ENCODE measurements at places on chromosomes 7 and 10.

DNA sequence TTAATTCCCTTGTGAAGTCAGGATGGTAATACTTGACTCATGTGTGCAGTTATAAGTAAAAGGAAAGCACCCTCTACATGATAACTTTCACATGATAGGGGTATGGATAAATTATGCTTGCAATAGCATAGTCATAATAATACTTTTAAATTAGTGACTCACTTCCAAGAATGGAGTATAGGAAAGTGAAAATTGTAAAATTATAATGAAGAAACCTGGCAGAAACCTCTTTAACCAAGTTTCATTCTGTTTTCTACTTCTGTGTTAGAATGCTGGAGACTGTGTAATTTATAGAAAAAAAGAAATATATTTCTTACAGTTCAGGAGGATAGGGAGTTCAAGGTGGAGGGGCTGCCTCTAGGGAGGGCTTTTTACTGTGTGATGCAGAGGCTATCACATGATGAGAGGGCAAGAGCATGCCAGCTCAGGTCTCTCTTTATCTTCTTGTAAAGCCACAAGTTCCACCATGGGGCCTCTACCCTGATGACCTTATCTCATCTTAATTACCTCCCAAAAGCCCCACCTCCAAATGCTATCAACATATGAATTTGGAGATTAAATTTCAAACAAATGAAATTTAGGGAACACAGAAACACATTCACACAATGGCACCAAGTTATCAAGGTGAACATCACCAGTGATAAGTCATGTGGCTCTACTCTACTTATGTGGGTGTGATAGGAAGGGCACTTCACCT, 43.2 kb downstream of the HDAC9 start:
- no peak for DNase-seq

DNA sequence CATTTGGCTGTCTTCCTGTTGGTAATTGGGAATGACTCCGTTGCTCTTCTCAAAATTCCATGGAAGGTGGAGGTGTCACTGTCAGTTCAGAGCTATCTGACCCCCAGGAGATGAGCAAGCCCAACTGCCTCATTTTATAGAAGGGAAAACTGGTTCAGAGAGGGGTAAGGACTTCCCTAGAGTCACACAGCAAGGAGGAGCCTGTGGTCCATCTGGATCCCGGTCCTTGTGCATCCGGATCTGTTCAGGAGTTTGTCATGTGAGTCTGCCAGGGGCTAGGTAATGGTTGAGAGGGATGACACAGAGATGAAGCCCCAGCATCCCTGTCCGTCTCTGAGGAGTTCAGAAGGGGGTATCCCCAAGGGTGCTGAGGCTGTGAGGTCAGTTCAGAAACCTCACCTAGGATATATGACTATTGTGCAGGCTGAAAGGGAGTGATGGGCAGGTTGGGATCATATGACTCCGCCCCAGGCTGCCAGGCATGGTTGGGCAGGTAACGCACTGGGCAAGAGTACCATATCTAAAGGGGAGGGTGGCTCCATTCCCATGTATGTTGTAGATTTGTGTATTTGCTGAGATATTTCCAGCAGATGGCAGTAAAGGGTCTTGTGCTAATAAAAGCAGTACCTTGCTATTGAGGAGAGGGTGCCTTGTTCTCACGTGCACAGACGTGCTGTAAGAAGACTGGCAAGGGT, 16.0 kb upstream of the SLC29A3 start:
- peak; percentile 32 for DNase-seq

DNA sequence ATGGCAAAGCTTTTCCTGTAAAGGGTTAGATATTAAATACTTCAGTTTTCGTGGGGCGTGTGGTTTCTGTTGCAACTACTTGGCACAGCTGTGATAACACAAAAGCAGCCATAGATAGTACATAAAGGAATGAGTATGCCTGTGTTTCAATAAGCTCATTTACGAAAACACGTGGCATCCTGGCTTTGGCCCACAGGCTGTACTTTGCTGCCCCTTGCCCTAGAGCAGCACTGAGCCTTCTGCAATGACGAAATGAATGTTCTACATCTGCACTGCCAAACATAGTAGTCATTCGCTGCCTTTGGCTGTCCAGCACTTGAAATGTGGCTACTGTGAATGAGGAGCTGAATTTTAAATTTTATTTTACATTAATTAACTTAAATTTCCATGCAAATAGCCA, 376.2 kb upstream of the TPK1 start:
- no peak for DNase-seq

DNA sequence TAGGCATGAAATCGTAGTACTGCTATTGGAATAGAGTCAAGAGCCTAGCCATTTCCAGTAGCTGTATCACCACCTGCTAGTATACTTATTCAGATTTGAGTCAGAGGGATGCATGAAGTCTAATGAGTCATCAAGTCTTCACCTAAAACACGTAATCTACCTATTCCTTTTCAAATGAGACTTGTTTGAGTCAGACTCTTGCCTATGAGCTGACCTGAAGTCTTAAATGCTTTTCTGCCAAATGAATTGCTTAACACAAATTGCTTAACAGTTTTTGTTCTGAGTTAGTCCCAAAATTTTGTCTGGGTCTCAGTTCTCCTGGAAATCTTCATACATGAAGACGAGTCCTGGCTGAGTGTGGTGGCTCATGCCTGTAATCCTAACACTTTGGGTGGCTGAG, 165.2 kb downstream of the GNAT3 start:
- DNase-seq = no peak

DNA sequence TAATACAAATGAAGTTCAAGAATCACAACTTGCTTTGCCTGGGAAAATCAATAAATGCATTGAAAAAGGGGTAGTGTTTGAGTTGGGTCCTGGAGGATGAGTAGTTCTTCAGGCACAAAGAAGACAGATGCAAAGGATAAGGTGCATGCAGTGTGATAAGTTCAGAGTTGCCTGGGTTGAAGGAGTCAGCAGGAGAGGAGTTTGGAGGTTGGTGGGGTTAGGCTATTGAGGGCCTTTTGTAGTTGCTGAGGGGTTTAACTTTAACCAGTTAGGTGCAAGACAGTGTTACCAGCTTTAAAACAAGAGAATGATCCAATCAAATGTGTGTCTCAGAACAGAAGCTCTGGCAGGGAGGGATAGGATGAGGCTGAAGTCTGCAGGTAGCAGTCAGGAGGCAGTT, 44.3 kb upstream of the GLCCI1 start:
- no peak for DNase-seq

DNA sequence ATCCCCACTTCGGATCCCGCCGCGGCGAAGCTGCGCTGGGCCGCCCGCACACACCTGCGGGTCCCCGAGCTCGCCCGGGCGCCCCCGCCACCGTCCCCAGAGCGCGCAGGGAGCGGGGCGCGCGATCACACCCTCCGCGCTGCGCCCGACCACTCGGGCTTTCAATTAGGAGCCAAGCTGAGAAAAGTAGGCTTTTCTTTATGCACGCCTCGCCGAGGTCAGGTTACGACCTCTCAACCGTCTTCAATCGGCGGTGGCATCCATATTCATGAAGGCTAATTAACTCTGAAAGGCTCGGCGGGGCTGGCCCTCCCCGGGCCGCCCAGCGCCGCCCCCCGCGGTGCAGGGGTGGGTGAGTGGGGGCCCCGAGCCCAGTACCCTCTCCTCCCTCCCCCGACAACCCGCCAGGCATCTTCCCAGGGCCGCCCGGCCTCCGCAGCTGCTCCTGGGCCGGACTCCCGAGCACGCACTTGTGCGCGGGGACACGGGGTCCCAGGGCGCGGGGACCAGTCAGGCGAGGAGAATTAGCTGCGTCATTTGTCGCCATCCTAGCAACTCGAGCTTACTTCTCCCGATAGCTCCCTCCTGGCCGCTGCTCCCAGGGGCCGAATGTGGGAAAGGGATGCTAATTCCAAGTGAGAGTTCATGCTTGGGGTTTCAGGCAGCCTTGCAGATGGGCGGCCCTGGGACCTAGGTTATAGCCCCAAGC, 155.5 kb upstream of the LYZL2 start:
- DNase-seq = peak; percentile 91

All from neuronal stem cell (in vitro differentiated cells).